ENCODE measurements at places on chromosomes 12 and 14.

DNA sequence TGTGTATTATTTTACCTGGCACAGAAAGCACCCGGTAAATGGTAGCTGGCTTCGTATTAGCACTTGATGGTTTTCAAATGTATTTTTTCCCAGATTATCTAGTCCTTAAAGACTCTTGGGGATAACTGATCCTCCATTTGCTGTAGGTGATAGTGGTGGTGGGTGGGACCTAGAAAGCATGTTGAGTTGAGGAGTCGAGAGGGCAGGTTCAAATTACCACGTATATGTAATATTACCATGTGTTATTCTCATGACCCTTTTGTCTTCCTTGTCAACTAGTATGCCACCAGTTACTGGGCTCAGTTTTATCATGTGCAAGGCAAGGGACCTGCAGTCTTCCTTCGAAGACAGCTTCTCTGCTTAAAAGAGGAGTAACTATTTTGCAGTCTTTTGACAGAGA lies 1.8 kb downstream of the GLRX5 start:
- H3K27ac ChIP-seq: no peak overlapping the region
- no peaks in the 10 kb centered on the region for H3K27me3 ChIP-seq
- no peaks in the 10 kb centered on the region for H3K36me3 ChIP-seq
- H3K4me3 ChIP-seq: no peak overlapping the region
- peaks cover 67% of the 10 kb centered on the region for H3K4me1 ChIP-seq

DNA sequence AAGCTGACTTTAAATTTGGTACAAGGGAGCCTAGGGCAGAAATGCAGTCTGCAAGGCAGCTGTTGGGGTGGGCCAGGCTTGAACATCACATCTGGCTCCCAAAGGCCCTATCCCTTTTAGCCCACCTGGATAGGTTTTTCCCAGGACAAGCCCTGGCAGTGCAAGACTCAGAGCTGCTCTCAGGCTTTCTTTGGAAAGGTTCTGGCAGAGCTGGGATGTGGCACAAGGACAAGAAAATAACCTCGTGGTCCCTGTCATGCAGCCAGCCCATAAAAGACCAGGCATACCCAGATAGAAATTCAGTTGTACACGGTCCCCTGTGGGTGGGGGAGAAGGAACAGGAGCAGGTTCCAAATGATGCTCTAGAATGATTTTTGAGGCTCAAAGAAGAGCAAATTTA lies 206.9 kb downstream of the TTC7B start:
- H3K4me1 ChIP-seq: no peaks in the 10 kb centered on the region
- H3K36me3 ChIP-seq: peaks cover 3% of the 10 kb centered on the region
- no peak overlapping the region for H3K4me3 ChIP-seq
- H3K27ac ChIP-seq: no peak overlapping the region
- H3K27me3 ChIP-seq: no peaks in the 10 kb centered on the region

GRCh38 chr12:108650083-108650482 lies 16.4 kb upstream of the SELPLG start:
- no peak for DNase-seq
- no peak overlapping the region for H3K27ac ChIP-seq
- H3K27me3 ChIP-seq: no peaks in the 10 kb centered on the region

DNA sequence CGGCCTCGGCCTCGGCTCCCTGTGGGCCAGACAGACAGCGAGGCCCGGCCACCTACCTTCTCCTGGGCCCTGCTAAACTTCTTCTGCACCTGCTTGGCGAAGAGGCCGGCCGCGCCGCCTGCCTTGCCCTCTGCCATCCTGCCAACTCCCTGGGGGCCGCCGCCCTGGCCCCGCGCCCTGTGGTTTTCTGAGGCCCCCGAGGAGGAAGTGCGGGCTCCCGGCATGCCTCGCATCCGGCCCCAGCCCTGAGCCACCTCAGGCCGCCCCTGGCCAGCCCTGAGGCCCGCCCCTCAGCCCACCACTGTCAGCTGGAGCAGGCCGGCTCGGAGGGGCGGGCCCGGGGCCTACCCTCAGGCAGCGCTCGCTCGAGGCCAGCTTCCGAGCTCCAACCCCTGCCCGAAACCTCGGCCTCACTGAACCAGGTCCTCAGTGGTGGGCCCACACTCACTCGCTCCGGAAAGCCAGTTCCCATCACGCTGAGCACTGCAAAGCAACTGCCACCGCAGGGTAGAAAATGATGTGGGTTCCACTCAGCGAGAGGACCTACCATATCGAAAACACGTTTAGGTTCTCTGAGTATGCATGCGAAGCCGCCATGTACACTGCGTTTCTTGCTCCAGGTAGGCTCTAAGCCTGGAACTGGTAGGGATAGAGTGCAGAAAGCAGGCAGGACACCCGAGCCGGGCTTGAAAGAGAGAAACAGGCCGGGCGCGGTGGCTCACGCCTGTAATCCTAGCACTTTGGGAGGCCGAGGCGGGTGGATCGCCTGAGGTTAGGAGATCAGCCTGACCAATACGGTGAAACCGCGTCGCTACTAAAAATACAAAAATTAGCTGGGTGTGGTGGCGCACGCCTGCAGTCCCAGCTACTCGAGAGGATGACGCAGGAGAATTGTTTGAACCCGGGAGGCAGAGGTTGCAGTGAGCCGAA lies at the start of gene BIN2:
Gene BIN2, minus strand, starts transcription at position 209 of the 930 bp plus-strand sequence. Its CDS starts 72 bp downstream, at position 137.
- H3K27ac ChIP-seq: no peak within 1 kb of the TSS
- no peak within 1 kb of the TSS for H3K4me3 ChIP-seq
- no peaks in the 10 kb centered on the region for H3K4me1 ChIP-seq
- no peaks in the 10 kb centered on the region for H3K27me3 ChIP-seq

DNA sequence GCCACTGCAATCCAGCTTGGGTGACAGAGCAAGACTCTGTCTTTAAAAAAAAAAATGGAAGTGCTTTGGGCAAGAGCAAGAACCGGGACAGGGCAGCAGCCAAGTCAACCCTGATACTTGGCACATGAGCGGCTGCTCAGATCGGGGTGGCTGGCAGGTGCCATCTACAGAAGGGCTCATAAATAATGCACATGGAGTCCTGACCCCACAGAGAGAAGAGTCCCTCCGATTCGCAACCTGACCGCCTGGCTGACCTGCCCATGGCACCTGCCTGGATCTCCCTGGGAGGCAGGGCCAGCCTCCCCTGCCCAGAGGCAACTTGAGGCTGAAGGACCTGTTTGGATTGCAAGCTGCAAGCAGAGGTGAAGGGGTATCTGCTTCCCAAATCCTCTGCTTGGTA lies 9.6 kb upstream of the TMEM120B start:
- H3K27ac ChIP-seq: no peak overlapping the region
- H3K4me1 ChIP-seq: no peaks in the 10 kb centered on the region
- H3K36me3 ChIP-seq: no peaks in the 10 kb centered on the region
- DNase-seq: no peak
- H3K27me3 ChIP-seq: no peaks in the 10 kb centered on the region
- H3K4me3 ChIP-seq: no peak overlapping the region

DNA sequence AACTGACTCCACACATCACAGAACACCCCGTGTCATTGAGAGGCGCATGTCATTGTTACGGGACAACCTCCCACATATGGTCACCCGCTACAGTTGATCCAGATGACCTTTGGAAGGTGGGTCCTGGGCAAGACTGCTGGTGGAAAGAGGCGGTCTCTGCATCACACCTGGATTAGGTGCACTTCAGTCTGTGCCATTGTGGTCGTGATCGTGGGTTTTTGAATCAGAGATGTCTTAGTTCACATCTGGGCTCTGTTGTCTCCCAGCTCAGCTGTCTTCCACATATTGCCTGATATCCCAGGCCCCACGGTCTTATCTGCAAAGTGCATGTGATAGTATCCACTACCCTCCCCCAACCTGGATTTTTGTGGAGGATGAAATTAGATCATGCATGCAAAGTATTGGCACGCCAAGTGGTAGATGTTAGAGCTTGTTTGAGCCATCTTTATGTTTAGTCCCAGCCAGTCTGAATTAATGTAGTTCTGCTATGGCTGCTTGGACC lies 208.7 kb upstream of the FOXN3 start:
- DNase-seq: no peak
- no peaks in the 10 kb centered on the region for H3K27me3 ChIP-seq
- H3K4me3 ChIP-seq: no peak overlapping the region
- H3K27ac ChIP-seq: no peak overlapping the region
- no peaks in the 10 kb centered on the region for H3K36me3 ChIP-seq

GRCh38 chr12:88493636-88494035 lies 86.6 kb downstream of the KITLG start:
- H3K36me3 ChIP-seq: no peaks in the 10 kb centered on the region
- no peaks in the 10 kb centered on the region for H3K4me1 ChIP-seq
- H3K27me3 ChIP-seq: no peaks in the 10 kb centered on the region
- H3K27ac ChIP-seq: no peak overlapping the region
- H3K4me3 ChIP-seq: no peak overlapping the region
- no peak for DNase-seq

- H3K4me1 ChIP-seq: no peaks in the 10 kb centered on the region
- H3K4me3 ChIP-seq: no peak overlapping the region
- no peak overlapping the region for H3K27ac ChIP-seq
Measured at GRCh38 chr14:32510815-32511214, 181.7 kb downstream of the AKAP6 start.

GRCh38 chr12:28844718-28845117 lies 304.4 kb upstream of the FAR2 start:
- H3K4me1 ChIP-seq: no peaks in the 10 kb centered on the region
- H3K27me3 ChIP-seq: no peaks in the 10 kb centered on the region
- no peaks in the 10 kb centered on the region for H3K36me3 ChIP-seq
- H3K27ac ChIP-seq: no peak overlapping the region

Measured in body of pancreas (tissue), 4 donors.